ENCODE measurements at places on chromosomes 3 and 15.

- no peak for DNase-seq
These were observed 72.2 kb downstream of the ZNF148 start for GRCh38 chr3:125302932-125303331.

DNA sequence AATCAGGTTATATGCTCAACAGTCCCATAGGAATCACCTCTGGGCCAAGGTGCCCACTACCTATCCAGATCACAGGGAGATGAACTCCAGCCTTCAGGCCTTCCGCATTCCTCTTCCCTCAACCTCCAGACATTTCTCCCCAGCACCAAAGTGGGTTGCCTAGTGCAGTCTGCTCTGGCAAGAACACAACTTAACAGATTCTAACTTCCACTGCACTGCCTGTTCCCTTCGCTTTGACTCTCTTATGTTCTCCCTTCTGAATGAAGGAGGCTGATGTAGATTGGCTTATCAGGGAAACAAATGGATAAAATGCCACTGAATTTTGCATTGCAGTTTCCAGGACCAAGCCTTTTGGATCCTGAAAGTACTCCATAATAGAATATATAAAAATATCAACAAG lies 106.3 kb downstream of the SRGAP3 start:
- no peak for DNase-seq

DNA sequence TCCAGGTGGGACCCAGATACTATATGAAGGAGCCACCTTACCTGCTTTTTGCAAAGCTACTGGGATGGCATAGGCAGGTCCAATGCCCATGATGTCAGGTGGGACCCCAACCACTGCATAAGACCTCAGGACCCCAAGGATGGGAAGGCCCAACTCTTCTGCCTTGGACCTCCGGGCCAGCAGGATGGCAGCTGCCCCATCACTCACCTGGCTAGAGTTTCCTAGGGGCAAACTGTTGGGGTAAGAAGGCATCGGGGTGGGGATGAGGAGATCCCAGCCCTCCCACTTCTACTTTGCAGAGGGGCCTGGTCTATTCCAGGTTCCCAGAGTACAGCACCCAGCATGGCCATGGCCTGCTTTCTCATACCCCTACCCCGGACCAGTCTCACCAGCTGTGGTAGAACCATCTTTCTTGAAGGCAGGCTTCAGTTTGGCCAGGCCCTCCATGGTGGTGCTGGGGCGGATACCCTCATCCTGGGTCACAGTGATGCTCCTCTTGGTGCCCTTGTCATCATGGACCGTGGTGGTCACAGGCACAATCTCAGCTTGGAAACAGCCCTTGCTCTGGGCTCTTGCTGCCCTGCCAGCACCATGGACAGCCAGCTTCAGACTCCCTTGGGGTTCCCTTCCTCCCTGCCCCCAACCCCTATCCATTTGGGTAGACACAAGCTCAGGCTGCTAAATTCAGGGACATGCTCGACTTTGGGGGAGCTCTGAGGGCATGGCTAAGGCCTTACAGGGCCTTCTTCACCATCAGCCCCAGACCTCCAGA lies 10.6 kb downstream of the ACAA1 start:
- no peak for DNase-seq

- no peak for DNase-seq
These were observed 299.6 kb downstream of the THSD4 start for GRCh38 chr15:71414853-71415252.

GRCh38 chr15:40058476-40059140 lies 19.6 kb upstream of the SRP14 start:
- DNase-seq, result no peak

GRCh38 chr3:191702121-191702520 lies 241.2 kb downstream of the PYDC2 start:
- DNase-seq, result no peak

DNA sequence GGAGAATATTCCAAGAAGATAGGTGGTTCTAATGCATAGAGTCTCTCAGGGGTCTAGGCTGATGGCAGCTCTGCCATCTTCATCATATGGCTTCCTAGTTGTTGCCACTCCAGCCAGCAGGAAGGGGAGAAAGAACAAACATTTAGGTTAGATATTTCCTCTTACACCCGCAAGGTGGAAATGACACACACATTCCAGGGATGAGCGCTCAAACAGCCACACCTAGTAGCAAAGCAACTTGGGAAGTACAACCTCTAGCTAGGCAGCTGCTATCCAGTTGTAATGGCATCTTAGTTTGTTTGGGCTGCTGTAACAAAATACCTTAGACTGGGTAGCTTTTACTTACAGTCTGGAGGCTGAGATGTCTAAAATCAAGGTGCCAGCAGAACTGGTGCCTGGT lies 51.9 kb upstream of the ADAMTSL3 start:
- DNase-seq, result no peak

DNA sequence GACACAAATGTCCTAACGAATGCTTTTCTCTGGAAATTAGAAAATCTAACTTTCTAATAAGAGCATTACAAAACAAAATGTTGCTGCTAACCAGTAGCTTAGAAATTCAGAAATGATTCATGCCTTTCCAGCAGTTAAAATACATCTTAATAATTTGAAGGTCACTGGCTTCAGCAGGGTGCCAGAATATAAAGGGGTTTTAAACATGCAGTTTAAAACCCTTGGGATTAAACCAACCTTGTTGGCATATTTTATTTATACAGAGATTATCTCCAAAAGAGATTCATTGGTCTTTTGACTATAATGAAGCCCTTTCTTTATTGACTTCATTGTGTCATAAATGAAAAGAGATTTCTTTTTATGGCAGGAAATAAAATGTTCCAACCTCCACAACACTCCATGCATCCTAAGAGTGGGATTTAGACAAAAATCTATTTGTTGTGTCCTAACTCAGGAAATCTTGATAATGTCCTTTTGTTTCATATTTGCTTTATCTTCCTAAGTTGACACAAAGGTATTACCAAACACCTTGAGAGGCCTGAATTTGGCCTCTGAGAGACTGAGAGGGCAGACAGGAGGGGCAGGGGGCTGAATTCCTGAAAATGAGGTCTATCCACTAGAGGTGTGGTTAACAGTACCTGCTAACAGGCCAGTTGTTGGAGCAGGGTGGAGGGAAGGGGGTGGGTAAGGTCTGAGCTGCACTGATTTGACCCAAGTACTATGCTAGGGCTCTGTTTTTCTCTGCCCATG lies 124.4 kb downstream of the FEZF2 start:
- DNase-seq, result no peak

GRCh38 chr15:75129788-75130187 lies 71.9 kb upstream of the C15orf39 start:
- no peak for DNase-seq

GRCh38 chr3:185087419-185087818 lies 65.4 kb downstream of the C3orf70 start:
- no peak for DNase-seq

DNA sequence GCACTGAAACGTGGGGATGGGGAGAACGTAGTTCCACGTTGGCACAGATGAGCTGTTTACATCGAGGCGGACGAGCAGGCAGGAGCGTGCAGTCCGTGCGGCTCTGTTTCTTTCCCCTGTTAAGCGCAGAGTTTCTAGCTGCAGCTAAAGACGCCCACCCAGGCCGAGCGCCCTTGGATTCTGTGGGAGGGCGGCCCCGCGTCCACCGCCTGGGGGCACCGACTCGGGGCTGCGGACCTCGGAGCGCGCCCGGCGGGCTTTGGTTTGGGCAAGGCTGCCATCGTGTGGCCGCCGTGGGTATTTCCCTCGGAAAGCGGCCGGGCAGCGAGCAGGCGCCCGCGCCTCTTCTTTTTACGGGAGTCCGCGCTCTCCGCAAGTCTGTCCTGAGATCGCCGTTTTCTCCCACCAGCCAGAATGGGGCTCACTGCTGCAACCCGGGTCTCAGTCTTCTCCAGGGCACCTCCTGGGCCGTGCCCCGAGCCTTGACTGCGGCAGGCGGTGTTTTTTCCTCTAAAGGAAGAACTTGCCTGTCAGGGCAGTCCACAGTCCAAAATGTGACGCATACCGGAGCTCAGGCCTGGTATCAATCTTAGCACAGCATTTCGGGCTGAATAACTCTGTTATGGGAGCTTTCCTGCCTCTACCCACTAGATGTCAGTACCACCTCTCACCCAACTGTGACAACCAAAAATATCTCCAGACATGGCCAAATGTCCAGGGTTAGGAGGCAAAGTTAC lies 219.9 kb upstream of the IGF1R start:
- DNase-seq, result peak; percentile 36

GRCh38 chr15:92277776-92278175 lies 115.9 kb upstream of the ST8SIA2 start:
- peak; percentile 5 for DNase-seq

GRCh38 chr3:160478338-160478737 lies 28.8 kb upstream of the TRIM59 start:
- no peak for DNase-seq

- DNase-seq, result no peak
These were observed 24.9 kb downstream of the HACL1 start for GRCh38 chr3:15576475-15576874.

DNA sequence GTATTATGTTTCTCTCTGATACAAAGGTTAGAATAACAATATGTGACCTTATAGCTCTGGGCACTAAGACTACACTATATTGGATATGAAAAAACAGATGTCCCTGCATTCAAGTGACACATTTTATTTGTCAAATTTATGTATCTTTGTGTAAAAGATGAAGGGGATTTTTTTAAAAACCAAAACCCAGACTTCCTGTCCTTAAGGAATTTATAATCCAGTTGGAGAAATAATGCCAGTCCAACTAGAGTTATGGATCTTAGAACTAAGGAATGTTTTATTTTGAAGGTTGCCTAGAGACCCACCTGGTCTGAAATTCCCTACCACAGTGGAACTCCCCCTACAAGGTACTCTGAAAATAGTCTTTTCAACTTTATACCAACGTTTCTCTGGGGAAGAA lies 33.3 kb upstream of the PIK3CB start:
- no peak for DNase-seq

- no peak for DNase-seq
These were observed 336.5 kb upstream of the TGFBR2 start for GRCh38 chr3:30269751-30270445.

DNA sequence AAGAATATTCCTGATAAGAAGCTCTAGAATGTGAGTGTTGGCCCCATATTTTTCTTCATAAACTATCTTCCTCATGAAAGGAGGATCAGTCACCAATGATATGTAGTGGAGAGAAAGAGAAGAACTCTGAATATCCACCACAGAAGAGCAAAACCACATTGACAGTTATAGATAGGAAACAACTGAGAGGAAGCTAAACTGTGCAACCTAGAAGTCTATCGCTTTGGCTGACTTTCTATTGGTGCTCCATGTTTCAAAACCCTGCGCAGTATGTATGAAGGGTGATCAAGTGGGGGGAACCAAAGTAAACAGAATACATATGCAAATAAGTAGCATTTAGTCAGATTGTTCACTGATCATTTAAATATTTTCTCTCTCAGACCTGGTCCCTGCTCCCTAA lies 41.0 kb upstream of the ZNF280D start:
- no peak for DNase-seq

- DNase-seq, result peak; percentile 44
These were observed 2.9 kb upstream of the NME9 start for GRCh38 chr3:138332472-138333073.

GRCh38 chr15:34493001-34493400 lies 55.4 kb upstream of the GOLGA8A start:
- DNase-seq, result no peak
